CD4-positive, alpha-beta T cell treated with Interleukin-15 for 4 hours (primary cell): ENCODE measurements at places on chromosomes 7 and 10.

GRCh38 chr10:103463499-103463898 lies 4.8 kb upstream of the CALHM1 start:
- DNase-seq, result no peak

GRCh38 chr7:31735991-31736982 lies 49.3 kb downstream of the PPP1R17 start:
- no peak for DNase-seq

GRCh38 chr7:26151096-26151495 lies 902 bp upstream of the NFE2L3 start:
- peak; percentile 32 for DNase-seq

- no peak for DNase-seq
Observed at GRCh38 chr10:21625623-21626229, 91.7 kb downstream of the MLLT10 start.

GRCh38 chr7:105285118-105285874 lies 103.4 kb downstream of the SRPK2 start:
- no peak for DNase-seq

DNA sequence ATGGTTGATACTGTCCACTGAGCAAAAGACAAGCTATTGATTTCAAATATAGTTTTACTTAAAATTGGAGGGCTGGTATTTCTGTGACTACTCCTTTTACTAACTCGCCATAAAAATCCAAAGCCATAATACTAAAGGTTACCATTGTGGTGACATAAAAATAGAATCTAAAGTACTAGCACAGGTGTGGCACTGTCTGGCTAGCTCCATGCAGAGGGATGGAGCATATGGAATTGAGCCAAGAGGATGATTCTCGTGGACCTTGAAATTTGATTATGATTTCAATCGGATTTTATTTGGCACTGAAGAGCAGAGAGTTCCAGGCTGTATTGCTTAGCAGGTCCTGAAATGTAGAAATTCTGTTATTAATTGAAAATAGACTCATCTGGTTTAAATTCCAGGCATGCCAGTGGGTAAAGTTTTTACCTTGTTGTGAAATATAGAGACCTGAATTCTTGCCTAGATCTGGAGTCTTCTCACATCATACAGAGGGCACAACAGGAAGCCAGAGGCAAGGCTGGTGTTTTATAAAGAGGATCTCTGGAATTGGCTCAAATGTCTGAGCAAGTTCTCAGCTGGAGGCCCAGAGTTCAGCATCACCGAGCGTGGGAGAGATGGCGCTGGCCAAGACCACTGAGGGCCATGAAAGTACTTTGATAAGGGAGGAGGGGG lies 29.9 kb upstream of the DLD start:
- no peak for DNase-seq

DNA sequence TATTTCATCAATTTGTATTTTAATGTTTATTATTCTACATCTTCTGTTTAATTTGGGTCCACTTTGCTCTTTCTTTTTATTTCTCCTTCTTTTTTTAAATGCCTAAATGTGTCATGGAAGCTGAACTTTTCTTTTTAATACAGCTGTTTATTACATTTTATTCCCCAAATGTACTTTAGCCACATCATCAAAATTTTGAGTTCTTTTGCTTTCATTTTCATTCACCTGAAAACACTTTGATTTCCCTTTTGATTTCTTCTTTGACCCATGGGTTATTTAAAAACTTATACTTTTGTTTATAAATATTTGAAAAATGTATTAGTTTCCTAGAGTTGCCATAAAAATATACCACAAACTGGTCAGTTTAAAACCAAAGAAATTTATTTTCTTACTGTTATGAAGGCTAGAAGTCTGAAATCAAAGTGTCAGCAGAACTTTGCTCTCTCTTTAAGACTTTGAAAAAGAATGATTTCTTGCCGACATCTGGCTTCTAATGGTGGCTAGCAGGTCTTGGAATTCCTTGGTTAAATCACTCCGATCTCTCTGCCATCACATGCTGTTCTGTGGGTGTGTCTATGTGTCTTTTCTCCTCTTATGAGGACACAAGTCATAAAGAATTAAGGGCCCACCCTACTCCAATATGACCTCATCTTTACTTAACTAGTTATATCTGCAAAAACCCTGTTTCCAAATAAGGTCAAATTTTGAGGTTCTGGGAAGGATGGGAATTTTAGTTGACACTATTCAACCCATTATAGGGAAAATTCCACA lies 225.5 kb downstream of the ANKRD7 start:
- DNase-seq, result no peak

DNA sequence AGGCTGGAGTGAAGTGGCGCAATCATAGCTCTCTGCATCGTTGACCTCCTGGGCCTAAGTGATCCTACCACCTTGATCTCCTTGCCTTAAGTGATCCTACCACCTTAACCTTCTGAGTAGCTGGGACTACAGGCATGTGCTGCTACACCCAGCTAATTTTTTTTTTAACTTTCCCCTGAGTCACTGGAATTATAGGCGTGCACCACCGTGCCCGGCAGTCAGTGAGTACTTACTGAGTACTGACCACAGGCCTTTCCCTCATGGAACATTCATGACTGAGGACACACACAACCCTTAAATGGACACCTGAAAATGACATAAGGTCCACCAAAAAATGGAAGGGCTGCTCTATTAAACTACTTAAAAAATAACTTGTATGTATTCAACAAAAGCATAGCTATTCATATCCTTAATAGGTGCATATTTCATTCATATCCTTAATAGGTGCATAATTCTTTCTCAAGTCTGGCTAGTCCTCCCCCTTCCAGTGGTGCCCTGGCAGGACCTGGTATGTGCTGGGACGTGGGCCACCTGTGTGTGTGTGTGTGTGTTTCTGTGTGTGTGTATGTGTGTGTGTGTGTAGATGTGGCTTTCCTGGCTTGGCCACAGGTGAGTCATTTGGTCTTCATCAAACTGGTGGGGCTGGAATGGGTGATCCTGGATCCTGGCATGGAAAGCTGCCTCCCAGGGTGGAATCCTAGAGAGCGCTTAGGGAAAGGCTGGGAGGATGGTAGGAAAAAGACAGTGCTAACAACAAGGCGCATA lies 3.5 kb downstream of the FAM180A start:
- DNase-seq, result no peak

GRCh38 chr7:100472854-100473499 lies 6.0 kb downstream of the TSC22D4 start:
- DNase-seq, result no peak
